ENCODE measurements at places on chromosomes 11 and 22.

DNA sequence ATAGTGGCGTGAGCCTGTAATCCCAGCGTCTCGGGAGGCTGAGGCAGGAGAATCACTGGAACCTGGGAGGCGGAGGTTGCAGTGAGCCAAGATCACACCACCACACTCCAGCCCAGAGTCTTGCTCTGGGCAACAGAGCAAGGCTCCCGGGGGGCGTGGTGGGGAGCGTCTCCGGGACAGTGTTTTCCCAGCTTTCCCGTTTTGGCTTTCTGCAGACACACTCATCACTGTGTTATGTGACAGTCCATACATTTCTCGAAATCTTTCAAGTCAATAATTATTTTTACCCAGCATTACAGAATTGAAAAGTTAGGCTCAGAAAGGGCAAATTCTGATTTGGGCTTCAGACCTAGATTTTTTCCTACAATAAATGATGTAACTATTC is 31.7 kb downstream of the NEAT1 start:
- DNase-seq: no peak

DNA sequence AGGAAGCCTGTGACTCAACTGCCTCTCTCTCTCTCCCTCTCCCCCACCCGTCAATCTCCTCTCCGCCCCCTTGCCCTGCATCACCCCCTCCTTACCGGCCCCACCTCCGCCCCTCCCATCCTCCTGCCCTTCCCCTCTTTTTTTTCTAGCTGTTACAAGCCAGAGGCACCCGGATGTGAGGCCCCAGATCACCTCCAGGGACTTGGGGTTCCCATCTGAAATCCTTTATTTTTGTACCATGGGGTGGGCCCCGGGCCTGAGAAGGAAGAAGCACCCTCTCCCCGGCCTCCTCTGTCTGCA is 10.8 kb downstream of the KCTD17 start:
- DNase-seq: no peak

DNA sequence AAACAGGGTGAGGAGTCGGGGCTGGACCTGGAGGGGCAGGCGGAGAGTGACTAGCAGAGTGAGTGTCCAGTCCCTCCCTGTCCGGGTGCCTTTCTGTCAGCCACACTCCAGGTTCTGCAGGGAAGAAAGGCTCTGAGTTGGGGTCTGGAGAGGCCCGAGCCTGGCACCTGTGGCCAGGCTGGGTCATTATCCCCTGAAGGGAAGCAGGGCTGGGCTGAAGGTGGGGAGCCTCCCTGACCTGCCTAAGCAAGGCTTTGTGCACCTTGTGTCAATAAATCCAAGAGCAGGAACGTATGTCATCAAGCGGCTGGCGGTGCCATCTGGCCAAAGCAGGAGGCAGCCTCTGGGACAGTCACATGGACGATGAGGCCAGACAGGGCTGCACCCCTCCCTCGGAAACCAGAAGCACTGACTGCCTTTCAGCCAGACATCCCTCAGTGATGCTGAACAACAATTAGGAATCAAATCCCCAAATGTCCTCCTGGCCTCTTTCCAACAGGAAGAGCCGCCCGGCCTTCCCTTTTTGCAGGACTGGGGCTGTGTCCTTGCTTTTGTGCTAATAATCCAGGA is 73.9 kb upstream of the FGF3 start:
- no peak for DNase-seq

DNA sequence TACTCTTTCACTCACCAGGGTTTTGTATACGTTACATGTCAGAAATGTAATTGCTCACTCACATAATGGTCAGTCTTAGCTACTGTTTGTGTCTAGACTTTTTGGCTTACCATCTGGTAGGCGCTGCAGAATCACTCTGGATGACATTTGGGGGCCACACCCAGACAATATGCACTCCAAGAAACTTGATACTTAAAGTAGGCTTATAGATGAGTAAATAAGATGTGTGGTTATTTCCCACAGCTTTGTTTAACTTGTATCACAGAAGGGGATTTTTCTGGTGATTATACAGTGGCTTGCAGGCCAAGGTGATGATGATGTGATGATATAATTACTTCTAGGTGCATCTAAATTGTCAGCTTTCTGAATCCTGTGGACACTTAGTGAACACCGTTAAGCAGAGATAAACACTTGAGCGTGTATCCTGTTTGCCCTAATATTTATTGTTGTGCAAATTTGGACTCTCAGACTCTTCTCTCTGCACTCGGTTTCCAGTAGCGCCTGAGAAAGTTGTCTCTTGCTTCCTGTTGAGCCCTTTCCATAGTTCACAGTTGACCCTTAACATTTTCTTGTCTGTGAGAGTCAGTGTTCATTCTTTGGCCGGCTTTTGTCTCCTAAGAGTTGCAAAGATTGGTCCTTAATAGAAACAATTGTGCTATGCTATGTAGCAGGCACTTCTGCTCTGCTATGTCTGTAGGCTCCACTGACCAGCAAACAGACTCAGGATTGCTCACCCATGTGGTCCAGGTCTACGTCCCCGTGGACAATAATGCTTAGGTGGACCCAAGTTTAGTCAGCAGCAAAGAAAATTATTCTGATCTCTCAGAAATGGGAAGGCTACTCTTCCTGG is 89.3 kb downstream of the PRR5L start:
- no peak for DNase-seq

DNA sequence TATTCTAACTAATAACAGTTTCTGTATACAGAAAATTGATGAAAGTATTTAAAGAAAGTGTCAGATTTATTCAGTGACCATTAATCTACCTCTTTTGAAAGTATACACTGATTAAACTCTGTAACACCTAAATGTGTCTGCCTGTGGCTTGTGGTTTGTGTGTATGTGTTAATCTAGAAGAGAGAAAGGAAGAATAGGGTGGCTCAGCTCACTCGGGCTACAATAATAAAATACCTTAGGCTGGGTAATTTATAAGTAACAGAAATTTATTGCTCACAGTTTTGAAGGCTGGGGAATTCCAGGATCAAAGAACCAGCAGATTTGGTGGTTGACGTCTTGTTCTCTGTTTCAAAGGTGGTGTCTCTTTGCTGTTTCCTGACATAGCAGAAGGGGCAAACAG is 13.6 kb upstream of the OR5AS1 start:
- DNase-seq: no peak

GRCh38 chr11:12565406-12565805 is 108.8 kb upstream of the TEAD1 start:
- DNase-seq: no peak

DNA sequence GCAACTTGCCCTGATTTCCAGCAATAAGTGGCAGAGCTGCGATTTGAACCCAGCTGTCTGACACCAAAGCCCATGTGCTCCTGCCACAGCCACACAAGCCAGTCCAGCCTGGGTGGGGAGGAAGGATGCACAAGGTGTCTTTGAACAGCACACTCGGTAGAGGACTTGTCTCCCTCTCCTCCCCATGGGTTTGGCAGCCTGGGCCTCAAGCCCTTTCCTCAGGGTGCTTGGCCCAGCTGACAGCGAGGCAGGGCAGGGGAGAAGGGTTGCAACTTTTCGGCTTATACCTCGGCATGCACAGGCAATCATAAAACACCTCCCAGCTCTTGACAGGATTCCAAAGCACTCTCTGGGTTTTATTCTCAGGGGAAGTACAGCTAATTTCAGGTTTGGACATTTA is 19.3 kb downstream of the ASPHD2 start:
- DNase-seq: no peak

- DNase-seq: no peak
These were observed 39.3 kb downstream of the KREMEN1 start for GRCh38 chr22:29112121-29112520.

GRCh38 chr11:115330684-115331482 is 173.3 kb downstream of the CADM1 start:
- no peak for DNase-seq

GRCh38 chr11:86888164-86889000 is 66.8 kb downstream of the FZD4 start:
- DNase-seq: no peak

DNA sequence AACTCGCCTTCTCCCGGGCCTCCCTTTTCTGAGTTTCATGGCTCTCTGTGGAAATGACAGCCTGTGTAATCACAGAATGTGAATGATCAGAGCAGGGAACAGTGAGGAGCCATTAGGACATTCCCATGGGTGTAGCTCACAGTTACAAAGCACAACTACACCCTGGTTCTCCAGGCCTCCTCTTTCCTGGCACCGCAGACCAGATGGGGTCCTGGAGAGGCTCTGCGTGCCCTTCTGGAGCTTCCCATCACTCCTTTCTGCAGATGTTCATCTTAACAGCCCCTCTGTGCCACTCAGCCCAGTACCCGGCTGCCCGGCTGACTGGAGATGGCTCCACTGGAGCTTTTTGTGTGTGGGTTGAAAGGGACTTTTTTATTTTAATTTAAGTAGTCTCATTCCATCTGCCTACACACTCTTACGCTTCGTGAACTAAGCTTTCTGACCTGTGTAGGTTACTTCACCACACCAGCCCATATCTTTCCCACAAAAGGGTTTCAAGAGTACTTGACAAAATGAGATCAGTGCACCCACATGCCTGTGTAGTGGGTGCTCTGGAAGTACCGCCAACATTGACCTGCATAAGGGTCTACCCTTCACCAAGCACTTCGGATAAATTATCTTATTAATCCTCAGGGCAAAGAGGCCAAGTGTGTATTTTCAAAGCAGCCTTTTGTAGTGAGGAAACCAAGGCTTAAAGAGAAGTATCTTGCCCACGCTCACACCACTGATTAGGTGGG is 29.8 kb downstream of the SREBF2 start:
- DNase-seq: no peak

DNA sequence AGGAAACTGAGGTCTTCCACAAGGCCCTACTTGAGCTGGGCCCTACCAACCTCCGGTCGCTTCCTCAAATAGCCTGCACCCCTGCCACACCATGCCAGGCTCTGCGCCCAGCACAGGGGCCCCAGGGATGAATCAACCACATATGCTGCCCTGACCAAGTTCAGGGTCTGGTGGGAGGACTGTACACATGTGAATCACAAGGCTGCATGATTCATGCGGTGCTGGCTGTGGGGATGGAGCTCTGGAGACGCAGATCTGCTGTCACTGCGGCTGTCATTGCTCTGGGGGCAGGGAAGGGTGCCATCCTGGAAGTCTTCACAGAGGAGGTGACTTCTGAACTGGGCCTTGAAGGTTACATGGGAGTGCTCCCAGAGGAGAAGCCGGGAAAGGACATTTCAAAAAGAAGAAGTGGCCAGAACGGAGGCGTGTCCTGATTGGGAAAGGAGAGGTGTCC is 21.5 kb downstream of the CYTH4 start:
- DNase-seq: no peak

All from epithelial cell of proximal tubule (primary cell).